ENCODE measurements at places on chromosomes 11 and 22.

DNA sequence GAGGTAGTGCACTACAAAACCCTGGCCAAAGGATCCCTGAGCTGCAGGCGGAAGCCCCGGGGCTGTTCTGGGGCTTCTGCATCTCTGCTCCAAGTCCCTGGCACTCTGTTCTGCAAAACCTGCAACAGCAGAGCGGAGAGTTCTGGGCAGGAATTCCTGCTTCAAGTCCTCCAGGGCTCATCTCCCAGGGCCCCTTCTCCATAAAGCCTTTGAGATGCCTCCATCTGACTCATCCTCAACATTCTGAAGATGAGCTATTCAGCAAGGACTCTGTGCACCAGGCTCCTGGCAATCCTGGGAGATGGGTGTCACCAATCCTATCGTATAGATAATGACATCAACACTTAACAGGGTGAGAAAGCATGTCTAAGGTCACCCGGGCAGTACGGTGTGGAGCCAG is 19.3 kb downstream of the SYN3 start:
- no peak for DNase-seq

GRCh38 chr22:30875481-30876215 is 92.9 kb downstream of the MORC2 start:
- no peak for DNase-seq

DNA sequence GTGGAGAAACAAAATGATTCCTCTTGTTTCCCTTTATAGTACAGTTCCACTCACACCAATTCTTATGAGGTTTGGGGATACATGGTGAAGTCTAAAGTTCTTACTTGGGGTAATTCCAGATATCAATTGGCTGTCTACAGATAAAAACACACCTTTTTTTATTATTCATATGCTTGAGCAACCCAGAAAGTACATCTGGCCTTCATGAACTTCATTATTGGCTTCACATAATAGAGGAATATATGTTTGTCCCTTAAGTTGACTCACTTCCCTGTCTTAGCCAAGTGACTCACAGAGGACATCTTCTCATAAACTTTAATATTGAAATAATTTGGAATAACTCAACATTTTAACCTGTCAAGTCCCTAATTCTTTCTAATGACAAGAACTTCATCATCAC is 36.3 kb upstream of the SOX6 start:
- no peak for DNase-seq

DNA sequence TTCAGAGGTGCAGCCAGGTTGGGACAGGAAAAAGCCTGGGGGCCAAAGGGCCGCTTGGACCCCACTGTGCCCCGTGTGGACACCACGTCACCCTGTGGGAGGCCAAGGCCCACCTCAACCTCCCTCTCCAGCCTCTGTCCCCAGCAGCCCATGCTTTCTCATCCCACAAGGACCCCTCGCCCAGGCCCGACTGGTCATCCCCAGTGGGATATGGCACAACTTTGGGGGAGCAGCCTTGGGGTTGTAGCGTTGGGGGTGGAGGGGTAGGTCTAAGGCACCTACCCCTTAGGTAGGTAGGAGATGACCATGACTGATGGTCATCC is 44.0 kb downstream of the IGF2 start:
- no peak for DNase-seq

DNA sequence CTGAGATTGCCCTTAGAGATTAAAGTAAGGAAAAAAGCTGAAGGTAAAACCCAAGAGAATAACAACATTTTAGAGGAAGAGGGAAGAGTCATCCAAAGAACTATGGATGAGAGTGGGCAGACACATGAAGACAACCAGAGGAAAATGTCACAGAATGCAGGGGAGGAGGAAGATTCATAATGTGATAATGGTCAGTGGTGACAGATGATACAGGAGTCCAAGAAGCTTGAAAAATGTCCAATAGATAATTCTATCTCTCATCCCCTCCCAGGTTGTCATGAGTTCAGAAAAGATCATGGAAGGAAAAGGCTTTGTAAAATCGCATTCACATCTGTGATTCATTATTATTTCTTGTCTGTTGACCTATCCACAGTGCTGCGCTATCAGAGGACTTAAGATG is 282.3 kb upstream of the CCDC90B start:
- DNase-seq: no peak

- no peak for DNase-seq
These were observed 21.3 kb upstream of the OR52M1 start for GRCh38 chr11:4523666-4524065.

- no peak for DNase-seq
These were observed 18.4 kb downstream of the TMPRSS6 start for GRCh38 chr22:37090920-37091695.

DNA sequence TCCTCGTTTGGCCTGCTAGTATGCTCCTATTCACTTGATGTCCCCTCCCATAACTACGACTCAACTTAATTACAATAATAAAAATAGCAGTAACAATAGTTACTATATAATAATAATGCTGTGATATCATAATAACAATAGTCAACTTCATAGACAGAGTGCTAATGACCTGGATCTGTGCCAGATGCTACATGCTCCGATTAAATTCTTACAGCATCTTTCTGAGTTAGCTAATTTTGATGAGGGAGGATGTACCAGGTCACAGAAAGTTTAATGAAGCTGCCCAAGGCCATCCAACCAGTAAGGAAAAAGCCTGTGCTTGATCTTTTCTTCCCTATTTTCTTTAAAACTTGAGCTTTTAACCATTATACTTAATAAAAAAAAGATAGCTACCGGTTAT is 413.4 kb upstream of the LRRC4C start:
- no peak for DNase-seq

DNA sequence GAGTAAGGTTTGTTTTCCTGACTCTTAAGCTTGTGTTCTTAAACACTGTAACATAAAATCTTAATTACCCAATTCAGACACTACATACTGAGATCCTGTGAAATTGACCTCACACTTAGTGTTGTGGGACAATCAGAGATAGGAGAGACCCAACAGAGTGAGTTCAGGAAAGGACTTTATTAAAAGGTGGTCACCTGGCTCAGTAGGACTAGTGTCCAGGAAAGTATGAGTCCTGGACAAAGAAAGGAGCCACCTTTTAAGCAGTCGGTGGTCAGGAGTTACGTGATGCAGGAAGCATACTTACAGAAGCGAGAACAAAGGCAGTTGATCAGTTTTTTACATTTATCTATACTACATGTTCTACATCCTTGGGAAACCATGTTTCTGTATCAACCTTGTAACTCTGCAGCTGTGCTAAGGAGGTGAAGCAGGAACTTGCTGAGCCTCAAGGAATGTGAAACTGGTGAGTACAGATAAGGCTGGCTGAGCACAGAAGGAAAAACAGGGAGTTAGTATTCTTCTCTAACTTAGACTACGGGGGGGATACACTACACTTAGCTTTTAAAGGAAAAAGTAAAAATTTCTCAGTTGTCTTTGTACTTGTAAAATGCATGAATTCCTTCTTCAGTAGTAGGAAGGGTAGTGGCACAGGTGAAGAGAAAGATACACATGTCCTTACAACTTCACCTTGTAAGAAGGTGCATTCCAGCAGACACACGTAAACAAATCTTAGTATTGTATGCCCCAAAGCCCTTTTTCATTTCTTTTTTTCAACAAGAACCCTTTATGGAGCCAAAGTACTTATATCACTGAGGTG is 15.1 kb downstream of the OR51E1 start:
- no peak for DNase-seq

DNA sequence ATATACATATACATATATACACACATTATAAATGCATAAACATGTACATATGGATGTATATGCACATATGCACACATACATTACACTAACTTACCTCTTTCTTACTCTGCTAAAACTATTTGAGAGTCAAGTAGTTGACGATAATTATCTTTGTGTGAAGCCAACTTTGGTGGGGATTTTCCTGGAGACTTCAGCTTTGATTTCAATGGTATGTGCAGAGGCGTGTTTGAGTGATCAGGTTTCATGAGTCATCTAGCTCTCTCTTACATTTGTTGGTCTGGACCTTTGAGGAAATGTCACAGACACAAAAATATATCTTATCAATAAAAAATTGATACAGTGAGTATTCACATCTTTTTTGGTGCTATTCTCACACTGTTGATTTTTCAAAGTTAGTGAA is 769.1 kb upstream of the LUZP2 start:
- no peak for DNase-seq

DNA sequence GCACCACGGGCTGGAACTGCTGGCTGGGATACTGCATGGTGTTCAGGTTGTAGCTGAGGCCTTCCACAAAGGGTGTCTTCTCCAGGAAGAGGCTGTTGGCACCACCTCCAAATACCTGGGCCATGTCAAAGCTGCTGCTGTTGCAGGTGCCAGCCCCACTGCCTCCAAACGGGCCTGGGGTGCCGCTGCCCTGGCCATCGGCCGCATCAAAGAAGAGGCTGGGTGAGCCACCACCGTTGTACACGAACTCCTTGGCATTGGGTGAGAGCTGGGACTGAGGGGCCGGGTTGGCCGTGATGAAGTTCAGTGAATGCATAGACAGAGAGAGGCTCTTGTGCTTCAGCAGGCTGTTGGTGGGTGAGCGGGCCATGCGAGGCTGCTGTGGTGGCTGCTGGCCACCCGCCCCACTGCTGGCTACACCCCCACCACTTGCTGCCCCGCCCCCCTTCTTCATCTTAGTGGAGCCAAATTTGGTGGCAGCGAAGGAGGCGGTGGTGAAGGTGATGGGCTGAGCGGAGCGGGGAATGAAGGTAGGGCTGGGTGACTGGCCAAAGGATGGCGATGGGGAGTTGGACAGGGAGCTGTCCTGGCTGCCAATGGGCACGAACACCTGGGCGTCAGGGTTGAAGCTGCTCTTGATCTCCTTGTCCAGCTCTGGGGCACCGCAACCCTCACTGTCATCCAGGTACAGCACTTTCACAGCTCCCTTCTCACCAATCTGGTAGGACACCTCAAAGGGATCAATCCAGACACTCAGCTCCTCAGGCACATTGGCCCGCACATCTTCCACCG is 10.1 kb downstream of the TOB2 start:
- no peak for DNase-seq

GRCh38 chr22:47123827-47124442 is 361.5 kb downstream of the TBC1D22A start:
- DNase-seq: no peak

DNA sequence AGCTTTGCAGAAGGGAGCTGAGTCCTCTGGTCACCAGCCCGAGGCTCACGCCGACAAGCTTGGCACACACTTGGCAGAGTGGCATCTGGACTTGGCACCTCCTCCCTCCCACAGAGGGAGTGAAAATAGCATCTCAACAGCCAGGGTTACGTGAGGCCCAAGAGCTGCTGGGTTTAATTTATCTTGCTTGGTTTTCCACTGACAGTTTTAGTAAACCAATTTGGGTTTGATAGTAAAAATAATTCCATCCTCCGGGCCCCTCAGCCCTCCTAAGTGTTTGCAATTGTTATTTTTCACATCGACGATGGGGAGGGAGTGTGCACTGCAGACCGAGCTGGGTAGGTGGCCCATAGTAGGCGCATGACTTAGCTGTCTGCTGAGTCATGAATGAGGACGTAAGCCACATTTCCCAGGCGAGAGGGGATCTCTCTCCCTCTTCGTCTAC is 107.6 kb upstream of the ASPHD2 start:
- no peak for DNase-seq

DNA sequence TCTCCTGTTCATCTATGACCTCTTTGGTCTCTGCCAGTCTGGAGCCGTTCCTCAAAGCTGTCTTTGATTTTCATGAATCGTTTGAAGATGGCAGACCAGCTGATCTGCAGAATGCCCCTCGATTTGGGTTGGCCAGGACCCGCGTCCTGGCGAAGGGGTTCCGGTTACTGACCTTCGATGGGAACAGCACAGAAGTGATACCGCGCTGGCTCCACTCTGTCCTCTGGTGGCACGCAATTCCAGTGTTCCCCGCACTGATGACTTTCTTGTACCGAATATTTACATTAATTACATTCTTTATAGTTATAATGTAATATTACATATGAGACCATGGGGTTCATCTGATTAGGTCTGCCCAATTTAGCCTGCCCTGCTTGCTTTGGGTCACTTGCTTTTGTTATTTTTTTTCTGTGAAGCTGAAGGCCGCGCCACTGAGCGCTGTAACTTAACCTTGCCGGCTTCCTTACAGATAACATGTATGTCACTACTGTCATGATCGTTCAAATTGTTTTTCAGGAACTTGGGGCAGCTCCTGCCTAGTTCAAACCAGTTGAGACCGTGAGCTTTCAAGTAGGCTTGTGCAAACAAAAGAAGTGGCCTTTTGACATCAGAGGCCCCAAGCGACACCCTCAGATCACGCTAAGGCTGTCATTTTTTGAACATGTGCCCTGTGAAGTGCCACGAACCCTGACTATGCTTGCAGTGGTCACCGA is 4.1 kb upstream of the USP18 start:
- no peak for DNase-seq

DNA sequence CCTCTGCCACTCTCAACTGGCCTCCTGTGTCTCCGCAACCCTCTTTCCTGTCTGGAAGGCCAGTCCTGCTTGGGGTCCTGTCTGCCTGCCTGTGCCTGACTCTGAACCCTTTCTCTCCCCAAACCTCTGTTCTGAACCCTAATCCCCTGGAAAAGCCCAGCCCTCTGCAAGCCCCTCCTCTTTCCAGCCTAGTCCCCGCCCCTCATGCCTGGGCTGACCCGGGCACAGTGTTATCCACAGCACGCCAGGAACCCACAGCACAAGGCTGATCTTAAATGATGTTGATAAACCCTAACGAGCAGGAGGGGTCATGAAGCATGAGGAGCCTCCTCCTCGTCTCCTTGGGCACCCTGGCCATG is at the start of gene IFITM10:
IFITM10 (minus strand) TSS at position 115 of the 359 bp plus-strand sequence. CDS start 153 bp downstream, outside the sequence.
- DNase-seq: no peak

- DNase-seq: no peak
These were observed 28.5 kb upstream of the PDE2A start for GRCh38 chr11:72702577-72703241.

- DNase-seq: no peak
These were observed 25.1 kb downstream of the NUP50 start for GRCh38 chr22:45188779-45189178.

GRCh38 chr22:27278946-27279345 is 522.6 kb downstream of the MN1 start:
- DNase-seq: no peak

- DNase-seq: no peak
These were observed 168.9 kb downstream of the MN1 start for GRCh38 chr22:27632451-27633295.

GRCh38 chr11:70036971-70037882 is 40.9 kb upstream of the ANO1 start:
- no peak for DNase-seq

GRCh38 chr11:33767624-33768023 is 6.7 kb downstream of the FBXO3 start:
- no peak for DNase-seq

DNA sequence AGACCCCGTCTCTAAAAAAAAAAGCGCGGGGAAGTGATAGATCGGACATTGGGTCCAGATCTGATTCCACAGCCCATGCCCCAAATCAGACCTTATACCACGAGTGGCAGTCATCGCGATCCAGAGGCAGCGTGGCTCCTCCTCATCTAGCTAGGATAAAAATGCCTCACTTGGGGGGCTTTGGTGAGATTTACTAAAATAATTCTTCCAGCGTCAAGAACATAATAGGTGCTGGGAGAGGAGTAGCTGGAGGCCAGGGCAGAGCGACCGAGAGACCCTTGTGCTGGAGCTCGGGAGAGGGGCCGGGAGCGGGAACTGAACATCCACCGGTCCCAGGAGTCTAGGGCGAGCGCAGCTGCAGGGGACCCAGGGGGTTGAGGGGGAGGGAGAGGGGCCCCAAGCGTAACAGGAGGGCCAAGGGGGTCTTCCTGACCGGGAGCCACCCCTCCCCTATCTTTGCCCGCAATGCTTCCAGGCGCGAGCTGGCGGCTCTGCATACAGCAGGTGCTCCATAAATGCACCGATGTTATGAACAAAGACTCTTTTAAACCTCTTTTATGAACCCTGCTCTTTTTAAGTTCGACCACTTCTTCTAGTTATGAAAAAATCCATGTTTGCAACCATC is 823 bp upstream of the CPT1A start:
- no peak for DNase-seq

GRCh38 chr11:35100013-35100383 is 39.0 kb upstream of the CD44 start:
- no peak for DNase-seq

All from stimulated activated CD4-positive, alpha-beta T cell treated with anti-CD3 and anti-CD28 coated beads, Interleukin-12 subunit alpha, Interleukin-12 subunit beta, amount 100 ng/mL, for 4 hours (primary cell).